ENCODE measurements at places on chromosomes 5 and 9.

- no peak for DNase-seq
Measured at GRCh38 chr5:110899566-110900412, 161.0 kb downstream of the SLC25A46 start.

DNA sequence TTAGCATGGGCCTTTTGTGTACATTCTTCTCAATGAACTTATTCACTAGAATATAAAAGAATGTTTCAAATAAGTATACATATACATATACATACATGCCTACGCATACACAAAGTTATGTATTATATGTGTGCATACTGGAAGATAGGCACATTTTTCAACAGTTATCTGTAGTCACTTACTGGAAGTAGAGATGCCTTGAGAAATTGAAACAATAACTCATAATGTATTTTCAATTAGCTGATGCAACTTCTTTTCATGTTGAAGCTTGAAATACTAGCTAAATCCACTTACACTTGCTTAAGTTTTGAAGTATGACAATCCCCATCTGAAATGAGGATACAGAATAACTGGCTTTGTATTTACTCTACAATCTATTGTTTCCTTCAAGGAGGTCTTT lies 469.0 kb upstream of the PTGER4 start:
- no peak for DNase-seq

DNA sequence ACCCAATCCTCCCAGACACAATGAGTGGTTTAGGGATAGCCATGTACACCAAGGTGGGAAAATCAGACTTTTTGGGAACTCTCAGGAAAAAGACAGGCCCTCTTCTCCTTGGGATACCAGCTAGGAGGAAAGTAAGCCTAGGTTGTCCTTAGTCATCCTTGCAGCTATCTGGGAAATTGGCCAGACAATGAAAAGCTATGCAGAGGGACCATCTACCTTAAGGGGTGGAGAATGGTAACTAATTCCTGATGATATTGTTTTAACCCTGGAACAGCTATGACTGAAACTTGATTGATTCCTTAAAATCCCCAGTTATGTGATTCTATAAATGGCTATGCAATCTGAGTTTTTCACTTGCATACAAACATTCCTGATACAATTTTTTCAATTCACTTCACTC lies 88.9 kb upstream of the BNC2 start:
- no peak for DNase-seq

DNA sequence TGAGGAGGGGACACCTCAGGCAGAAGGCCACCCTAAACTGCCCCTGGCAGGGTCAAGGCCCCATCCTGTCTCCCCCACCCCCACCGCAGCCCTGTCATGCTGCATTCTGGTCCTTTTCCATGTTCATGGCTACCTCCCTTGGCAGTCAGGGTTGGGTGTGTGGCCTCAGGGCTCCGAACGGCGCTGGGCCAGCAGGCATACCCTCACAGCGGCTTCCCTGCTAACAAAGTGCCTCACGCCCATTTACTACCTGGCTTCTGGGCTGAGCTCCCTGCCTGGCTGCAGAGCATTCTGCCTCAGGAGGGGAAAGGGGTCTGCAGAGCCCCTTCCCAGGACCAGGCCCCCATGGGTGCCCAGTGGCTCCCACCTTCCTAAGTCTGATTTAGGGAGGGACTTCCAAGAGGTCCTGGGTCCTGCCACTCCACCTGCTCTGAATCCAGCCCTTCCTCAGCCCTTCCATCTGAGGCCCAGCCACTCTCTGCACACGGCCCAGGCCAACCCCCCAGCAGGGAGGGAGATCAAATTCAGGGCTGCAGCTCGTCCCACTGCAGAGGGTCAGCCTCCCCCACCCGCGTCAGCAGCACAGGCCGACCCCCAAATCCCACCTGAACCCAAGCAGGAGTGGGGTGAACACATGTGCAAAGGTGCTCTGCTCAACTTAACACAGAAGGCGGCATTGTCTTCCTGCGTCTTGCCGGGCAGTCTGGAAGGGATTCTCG lies 115.9 kb upstream of the PHYKPL start:
- no peak for DNase-seq

DNA sequence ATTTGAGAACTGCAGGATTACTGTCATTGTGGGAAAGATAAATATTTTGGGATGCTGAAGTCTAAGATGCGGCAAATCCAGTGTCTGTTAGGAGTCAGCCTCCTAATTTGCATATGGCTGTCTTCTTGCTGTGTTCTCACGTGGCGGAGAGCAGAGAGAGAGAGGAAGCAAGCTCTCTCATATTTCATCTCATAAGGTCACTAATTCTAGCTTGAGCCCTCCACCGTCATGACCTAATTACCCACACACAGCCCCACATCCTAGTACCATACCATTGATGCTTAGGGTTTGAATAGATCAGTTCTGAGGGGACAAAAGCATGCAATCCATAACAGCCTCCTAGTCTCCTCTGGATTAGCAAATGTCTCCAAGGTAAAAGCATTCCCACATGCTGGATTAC lies 124.5 kb downstream of the CDH12 start:
- DNase-seq = no peak

GRCh38 chr5:135423846-135424168 lies 23.3 kb downstream of the DCANP1 start:
- no peak for DNase-seq

- DNase-seq = no peak
Measured at GRCh38 chr5:54205453-54205852, 104.9 kb downstream of the ARL15 start.

DNA sequence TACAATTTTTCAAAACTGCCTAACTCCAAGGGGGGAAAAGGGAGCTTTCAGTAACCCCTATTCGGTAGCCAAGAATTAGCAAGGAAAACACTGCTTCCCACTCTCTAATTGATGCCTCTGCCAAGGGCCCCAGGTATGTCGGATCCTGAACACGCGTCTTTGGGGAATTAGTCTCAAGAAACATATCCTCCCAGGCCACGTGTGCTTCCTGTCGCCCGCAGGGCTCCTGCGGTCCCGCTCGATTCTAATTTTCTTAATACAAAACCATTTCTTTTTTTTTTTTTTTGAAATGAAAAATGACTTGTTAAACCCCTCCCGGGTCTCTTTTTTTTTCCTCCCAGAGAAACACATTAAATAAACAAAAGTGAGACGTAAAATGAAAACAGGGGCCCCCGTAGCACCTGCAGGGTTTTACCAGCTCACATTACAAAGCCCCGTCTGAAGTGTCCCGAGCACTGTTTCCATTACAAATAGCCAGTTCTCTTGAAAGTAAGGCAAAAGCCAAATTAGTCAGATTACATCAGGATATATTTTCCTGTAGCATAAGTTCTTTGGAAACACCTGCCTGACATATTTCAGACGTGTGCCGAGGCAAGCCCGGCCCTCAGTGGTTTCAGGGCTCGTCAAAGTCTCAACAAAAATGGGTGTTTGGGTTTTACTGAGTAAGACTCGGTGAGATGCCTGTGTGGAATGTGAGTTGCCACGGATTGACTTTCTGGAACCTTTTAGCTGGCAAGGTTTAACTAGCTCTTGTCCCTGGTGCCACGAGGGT lies 21.5 kb downstream of the SMIM23 start:
- DNase-seq = no peak

- no peak for DNase-seq
Measured at GRCh38 chr9:128247226-128247803, 28.5 kb downstream of the GOLGA2 start.

GRCh38 chr5:61657686-61658085 lies 325.6 kb downstream of the ZSWIM6 start:
- DNase-seq = no peak

DNA sequence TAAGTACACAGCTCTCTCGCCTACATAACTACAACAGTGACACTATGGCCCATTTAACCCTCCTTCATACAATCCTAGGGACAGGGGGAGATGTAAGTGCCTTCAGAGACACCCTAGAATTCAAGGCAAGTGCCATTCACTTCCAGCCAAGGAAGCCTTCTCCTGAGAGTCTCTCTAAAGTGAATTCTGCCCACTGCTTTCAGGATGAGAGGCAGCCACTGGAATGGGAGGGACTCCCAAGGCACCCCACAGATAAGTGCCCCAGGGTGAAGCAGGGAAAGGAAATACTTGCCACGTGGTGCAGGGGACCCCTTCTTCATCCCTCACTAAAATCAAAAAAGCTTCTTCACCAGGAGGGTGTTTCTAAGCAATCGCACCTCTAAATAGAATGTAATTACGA lies 283.7 kb downstream of the ZNF608 start:
- DNase-seq = no peak

DNA sequence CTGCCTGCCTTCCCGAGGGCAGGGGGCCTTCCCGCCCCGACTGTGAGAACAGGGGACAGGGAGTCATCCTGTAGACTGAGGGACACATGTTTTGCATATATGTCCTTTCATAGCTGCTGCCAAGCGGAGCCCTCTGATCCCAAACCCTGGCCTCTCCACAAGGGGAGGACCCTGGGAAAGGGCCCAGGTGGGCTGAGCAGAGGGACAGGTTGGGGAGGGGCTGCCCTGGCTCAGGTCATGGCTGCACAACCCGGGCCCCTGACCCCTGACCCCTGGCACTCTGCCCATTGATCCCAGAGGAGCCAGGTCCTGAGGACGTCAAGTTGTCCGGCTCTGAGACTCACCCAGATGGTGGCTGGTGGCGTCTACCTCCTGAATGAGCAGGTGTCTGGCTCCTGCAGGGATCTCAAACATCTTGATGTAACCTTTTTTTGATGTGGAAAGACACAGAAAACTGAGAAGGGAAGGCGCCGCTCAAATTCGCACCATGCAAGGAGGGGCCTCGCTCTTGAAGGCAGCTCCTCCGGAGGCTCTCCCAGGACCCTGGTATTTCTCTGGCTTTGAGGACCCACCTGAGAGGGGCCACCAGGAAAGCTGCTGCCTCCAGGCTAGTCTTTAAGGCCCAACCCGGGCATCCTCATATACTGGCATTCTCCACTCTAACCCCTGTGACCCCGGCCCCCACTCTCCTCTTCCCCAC lies 71.9 kb downstream of the ZNF354C start:
- DNase-seq = no peak

GRCh38 chr9:121696930-121697329 lies 45.5 kb downstream of the DAB2IP start:
- no peak for DNase-seq

DNA sequence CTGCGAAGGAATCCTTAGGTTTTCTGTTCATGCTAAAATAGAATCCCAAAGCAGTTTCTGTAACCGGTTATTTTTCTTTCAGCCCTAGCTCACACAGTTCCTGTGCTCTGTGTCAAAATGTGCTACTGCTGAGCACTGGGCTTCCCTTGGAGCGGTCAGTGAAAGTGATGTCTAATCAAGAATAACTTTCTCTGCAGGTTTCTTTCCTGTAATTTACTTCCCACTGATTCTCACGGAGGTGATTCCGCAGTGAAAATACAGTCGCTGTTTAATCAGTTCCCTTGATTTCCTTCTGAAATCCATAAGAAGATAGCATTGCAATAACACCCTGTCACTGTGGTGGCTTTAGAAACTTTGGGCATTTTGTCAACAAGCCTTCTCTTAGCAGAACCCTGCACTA lies 112.0 kb upstream of the ISL1 start:
- DNase-seq = no peak

- DNase-seq = no peak
Measured at GRCh38 chr5:160792732-160793529, 59.1 kb downstream of the ATP10B start.

DNA sequence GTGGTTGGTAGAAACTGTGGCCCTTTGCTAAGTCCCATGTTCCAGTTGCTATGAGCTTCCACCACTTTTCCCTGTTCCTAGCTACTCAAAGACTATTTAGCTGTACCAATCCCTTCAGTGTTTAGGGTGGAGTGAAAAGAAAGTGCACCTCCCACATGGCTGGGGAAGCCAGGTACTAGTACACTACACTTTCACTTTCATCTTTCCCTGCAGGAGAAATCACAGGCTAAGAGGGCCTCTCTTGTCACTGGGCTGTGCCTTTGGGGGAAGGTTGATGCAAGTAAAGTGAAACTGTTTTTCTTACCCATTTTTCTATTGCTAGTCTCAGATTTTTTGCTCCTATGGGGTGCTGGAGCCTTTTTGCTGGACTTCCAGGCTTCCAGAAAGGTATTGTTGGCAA lies 33.5 kb upstream of the CKS2 start:
- DNase-seq = no peak

DNA sequence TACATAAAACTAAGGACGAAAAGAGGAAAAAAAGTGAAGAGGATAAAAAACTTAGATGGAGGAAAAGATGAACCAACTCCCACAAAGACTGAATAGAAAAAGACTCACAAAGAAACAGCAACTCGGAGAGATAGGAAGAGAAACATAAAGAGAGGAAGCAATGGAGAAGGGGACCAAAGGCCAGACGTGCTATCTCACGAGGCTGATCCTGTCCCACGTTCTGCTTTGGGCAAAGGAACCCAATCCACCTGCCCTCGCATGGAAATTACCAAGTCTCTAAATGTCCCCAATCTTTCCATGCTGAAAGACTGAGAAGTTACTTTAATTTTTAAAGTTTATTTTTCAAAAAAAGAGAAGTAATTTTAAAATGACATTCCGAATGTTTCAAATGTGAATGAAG lies 36.6 kb downstream of the TMEM245 start:
- no peak for DNase-seq

- DNase-seq = no peak
Measured at GRCh38 chr5:173614591-173614990, 1.9 kb downstream of the BOD1 start.

- no peak for DNase-seq
Measured at GRCh38 chr9:122807271-122807900, 7.5 kb downstream of the OR1K1 start.

DNA sequence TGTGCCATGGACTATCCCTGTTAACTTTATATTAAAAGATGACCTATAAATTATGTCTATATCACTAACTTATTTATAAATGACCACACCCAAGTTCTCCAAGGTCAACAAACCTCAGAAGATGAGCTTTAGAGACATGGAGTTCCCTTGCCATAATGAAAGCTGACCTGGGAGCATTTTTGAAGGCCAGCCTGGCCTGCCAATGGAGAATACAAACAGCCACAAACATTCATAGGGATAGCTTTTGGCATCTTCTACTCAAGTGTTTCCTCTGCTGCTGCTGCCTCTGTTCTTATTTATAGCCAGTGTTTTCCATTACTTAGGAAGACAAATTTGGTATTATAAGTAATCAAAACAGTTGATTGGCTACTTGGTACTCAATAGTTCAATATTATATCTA lies 117.3 kb upstream of the ADAMTS19 start:
- DNase-seq = no peak

- DNase-seq = no peak
Measured at GRCh38 chr9:84294241-84294950, 46.2 kb downstream of the SLC28A3 start.

DNA sequence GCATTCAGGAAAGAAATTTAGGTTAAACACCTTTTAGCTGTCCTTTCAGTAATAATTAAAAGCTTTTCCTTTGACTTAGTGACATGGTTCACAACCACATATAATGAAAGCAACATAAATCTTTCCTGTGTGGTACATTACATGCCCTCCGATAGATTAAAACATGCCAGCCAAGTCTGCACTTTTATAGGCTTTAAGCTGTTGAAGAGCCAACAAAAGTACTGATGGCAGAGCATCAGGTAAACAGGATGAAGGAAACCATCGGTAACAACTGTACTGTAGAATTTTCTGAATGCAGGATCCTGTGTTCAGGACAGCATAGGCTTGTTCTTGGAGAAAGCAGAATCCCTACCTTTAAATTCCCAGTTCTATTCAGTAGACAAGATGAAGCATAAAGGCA lies 226.6 kb downstream of the MLLT3 start:
- no peak for DNase-seq
